ENCODE measurements at places on chromosomes 13 and 19. TPM values are rescaled to one million over a fixed set of nuclear protein-coding genes. Genes with fewer than 3 reads are reported as not detected.
A peak's percentile ranks its signal among the peaks of the same experiment; 100 is the strongest.

GRCh38 chr19:45173816-45174215, 4.2 kb downstream of the TRAPPC6A start:
- no peak for DNase-seq

DNA sequence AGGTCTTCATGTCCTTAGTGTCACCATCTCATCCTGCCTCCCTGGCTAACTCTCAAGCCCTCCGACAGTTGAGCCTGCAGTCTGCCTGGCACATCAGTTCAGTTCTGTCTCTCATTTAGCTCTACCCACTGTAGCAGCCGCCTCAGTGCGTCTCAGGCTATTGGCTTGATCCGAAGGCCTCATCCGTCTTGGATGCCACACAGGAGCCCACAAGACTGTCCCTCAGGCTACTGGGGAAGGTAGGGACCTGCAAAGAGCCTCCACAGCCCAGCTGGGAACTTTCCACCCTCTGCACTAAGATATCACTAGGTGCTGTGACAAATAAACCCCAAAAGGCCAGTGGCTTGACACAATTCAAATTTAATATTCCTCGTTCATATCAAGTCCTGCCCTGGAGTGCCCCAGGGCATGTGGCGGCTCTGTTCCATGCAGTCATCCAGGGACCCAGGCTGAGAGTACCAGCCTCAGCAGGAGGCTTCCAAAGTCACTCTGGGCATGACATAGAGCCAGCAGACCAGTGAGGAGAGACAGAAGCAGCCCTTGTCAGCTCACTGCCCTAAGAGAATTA, 5.7 kb downstream of the VSTM2B start:
- DNase-seq: no peak

- DNase-seq: no peak
These were observed 19.0 kb downstream of the NLRP7 start for GRCh38 chr19:54928299-54928698.

- no peak for DNase-seq
These were observed 6.2 kb downstream of the MRPS31 start for GRCh38 chr13:40764587-40765403.

GRCh38 chr13:51222037-51222685, at the start of gene FAM124A:
Gene FAM124A, plus strand, starts transcription at chr13:51222398. Its CDS starts 104 bp downstream, at chr13:51222502.
- DNase-seq: peak; percentile 60

DNA sequence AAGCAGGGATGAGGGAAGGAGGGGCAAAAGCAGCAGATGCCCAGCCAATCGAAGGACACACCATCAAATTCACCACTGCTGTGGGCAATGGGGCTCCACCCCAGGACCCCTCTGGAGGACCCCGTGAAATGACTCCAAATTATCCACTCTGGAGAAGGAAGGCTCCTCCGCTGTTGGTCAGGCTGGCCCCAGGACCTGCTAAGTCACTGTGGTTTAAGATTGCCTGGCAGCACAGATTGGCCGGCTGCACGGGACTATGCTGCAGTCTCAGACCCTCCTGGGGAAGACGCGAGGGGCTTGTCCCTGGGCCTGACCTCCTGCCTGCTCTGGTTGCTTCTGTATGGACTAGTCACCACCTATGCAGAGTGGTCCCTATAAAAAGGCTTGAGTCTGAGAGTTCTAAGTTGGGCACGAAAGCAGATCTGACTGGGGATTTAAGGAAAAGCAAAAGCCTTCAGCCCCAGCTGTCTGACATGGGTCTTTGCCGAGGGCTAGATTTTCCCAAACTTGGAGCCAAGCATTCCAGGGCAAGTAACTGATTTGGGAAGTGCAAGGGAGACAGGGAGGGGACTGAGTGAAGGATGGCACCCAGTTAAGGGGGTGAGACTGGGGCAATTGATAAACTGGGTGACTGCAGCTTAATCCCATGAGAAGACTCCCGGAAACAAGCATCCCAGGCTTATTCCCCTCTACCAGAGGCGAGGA, 91.7 kb downstream of the TSHZ3 start:
- DNase-seq: peak; percentile 53

GRCh38 chr19:42468273-42468796, 25.6 kb upstream of the CXCL17 start:
- no peak for DNase-seq

DNA sequence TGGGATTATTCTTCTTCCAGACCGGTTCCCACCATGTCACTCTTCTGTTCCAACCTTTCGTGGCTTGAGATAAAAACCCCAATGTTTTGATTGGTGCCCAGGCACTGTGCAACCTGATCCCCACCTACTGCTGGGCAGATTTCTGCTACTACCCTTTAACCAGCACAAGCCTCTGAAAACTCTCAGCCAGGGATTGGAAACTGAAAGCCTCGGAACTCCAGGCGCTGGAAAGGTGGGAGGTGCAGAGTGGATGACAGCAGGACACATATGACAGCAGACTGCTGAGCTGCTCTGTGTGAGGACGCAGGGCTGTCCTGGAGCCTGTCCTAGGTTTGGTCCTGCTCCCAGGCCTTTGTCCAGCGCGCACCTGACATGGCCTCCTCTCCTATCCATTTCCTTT, 68.5 kb upstream of the GTF3A start:
- no peak for DNase-seq

DNA sequence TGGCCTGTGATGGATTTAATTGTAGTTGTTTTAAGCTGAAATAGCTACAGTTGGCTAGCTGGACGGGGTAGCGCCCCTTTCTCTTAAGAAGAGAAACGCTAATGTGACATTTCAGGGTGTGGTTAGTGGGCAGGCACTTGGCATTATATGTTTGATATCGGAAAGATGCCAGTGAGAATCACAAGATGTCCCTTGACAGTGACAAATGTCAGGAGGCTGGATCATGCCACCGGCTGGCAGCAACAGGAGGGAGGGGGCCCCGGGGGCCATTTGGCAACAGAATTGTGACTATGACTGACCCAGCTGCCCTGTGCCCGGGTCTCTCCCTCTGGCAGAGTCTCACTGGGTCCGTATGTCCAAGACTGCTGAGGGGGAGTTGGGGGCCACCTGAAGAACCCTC, 4.7 kb downstream of the DCAF15 start:
- DNase-seq: peak; percentile 1

GRCh38 chr13:107025991-107026390, 458.1 kb upstream of the ARGLU1 start:
- DNase-seq: peak; percentile 44

DNA sequence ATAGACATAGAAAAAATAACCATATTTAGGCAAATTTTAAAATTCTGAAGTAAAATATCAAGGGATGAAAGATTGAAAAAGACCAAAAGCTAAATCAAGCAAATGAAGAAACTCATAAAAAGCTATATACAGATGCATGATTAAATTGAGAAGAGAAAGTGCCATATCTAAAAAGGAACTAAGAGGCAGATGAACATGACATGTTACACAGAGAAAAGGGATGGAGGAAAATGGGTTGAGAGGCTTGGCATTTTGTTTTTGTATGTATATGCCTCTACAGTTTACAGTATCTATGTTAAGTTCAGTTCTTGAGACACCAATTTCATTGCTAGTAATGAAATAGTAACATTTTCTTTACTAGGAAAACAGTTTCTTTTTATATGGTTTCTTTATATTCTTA, 1507.4 kb upstream of the SPRY2 start:
- no peak for DNase-seq

DNA sequence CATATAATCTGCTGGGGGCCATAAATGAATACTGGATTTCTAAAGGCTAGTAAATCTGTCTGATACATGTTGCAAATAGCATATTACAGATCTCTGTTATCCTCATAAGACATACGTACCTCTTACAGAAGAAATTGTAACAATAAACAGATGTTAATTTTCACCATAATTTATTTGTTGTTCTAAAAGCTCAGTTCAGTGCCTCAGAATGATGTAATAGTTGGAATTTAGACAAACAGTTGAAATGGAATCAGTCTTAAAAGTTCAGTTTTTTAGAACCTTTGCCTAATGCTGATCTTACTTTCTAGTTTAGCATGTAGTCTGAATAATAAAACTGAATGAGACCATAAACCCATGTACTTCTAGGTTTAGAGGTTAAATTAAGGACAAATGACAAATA, 43.1 kb downstream of the B3GLCT start:
- DNase-seq: peak; percentile 42

- DNase-seq: no peak
These were observed 6.4 kb downstream of the ZNF350 start for GRCh38 chr19:51980116-51980736.

GRCh38 chr13:30648522-30649012, 30.8 kb downstream of the USPL1 start:
- no peak for DNase-seq

- DNase-seq: no peak
These were observed 1065.8 kb upstream of the SPRY2 start for GRCh38 chr13:81406639-81407292.

GRCh38 chr13:28754698-28755545, 36.2 kb upstream of the SLC46A3 start:
- DNase-seq: no peak

MRI1 gene
- 14.4 TPM for polyA plus RNA-seq

NLRP8 gene
- not detected for polyA plus RNA-seq

ERFL gene
- polyA plus RNA-seq: 0.08 TPM

FIZ1 gene
- 11.1 TPM for polyA plus RNA-seq

MAP3K10 gene
- polyA plus RNA-seq: 9.7 TPM

PCDH17 gene
- 8.6 TPM for polyA plus RNA-seq

GRWD1 gene
- 14.9 TPM for polyA plus RNA-seq

B3GNT3 gene
- not detected for polyA plus RNA-seq

FGF21 gene
- not detected for polyA plus RNA-seq
